Effector CD4-positive, alpha-beta T cell (primary cell): ENCODE measurements at places on chromosomes 4 and X.

DNA sequence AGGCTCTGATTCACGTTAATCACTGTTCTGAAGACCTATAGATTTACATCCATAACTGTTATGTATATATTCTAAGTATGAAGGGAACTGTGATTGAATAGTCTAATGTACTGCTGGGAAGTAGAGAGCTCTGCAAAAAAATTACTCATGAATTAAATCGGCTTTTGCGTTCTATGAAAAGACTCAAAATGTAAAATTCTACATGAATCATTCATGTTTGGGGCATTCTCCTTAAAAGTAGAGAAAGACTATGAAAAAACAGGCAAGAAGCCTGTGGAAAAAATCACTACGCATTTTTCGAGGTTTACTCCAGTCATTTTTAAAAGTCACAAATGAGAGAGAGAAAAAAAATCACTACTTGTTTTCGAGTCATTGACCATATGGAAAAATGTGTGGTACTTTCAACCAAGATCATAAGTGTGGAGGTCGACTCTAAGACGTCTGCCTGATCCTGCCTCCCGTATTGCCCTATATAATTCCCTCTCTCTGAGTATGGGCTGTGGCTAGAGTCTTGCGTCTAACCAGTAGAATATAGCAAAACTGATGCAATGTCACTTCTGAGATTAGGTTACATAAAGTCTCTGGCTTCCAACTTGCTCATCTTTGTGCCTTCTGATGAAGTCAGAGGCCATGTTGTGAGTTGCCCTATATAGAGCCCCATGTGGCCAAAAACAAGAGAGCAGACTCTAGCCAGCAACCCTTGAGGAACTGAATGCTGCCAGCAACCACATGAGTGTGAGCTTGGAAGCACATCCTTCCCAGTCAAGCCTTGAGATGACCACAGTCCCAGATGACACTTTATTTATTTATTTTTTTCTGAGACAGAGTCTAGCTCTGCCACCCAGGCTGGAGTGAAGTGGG is 32.1 kb upstream of the VEGFD start:
- no peak for DNase-seq

- peak; percentile 42 for DNase-seq
These were observed 2.1 kb upstream of the RHOH start for GRCh38 chr4:40194602-40195161.

DNA sequence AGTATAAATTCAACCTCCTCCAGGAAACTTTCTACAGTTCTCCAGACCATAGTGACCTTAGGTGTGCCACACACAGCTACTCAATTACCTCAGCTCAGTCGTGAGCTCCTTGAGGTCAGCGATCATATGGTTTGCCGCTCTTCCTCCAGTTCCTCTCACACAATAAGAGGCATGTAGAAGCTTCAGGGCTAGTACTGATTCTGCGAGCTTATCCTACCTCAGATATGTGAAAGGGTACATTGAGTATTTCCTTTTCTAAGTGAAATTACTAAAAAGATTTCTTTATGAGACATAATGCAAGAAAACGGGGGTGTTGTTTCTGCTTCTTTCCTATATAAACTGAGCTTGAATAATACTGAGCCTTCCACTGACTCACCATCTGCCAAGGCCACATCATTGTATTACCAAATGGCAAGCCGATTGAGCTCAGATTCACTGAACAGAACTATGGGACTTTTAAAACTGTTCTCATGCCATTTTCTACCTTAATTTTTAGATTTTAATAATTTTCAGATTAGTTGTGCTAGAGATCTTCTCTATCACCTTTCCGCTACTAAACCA is 183.1 kb downstream of the HS6ST2 start:
- no peak for DNase-seq

DNA sequence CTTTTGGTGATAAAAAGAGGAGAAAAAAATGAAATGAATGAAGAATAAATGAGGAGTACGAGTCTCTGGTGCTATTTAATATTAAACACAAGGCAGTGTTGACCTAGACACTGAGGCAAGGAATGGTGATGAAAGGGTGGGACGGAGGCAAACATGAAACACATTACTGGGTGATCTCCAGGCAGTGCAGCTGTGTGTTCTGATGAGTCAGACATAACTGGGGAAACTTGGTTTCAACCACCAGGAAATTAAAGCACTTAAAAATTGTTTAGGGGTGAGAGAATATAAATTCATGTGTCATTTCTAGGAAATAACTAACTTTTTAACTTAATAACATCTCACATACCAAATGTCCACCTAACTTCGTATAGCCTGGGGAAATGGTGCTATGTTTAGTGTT is 19.7 kb upstream of the CXCL6 start:
- DNase-seq = no peak

GRCh38 chr4:46993075-46994006 is at the start of gene GABRA4:
GABRA4 (minus strand) TSS chr4:46993581; CDS start chr4:46993424, 157 bp downstream.
- no peak for DNase-seq

DNA sequence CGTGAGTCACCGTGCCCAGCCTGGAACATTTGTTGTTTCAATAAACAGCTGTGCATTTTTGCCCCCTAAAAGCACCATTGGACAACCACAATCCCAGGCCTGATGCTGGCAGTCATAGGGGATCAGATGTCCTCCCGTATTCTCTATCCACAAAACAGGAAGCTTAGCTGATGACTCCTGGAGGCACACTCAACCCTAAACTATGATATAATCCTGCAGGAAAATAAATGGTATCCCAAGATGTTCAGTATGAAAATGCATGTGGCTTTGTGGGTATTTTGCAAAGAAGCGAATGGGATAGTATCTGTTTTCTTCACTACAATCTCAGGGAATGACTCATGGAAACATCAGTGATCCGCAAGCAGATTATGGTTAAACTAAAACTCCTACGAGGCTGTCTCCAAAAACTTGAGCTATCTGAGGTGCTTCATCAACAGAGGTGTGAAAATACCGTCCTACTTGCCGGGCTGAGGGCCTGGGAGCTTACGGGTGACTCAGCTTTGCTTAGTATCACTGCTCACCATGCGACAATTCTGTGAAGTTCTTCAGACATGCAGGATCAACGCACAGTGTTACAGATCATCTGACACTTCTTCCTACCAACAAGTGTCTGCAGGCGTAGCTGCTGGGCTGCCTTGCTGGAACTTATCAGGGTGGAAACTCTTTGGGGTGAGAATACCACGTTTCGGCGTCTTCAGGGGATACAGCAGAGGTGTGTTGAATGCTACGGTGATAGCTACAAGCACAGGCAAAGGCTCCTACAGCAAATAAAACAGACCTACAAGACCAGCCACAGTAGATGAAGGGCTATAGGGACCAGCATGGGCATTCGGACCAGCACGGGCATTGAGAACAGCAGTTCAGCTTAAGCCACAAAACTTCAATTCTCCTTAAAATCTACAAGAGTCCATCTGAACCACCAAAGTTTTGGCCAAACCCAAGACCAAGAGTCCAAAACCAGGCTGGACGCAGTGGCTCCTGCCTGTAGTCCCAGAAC is 148.5 kb downstream of the DHRSX start:
- no peak for DNase-seq

DNA sequence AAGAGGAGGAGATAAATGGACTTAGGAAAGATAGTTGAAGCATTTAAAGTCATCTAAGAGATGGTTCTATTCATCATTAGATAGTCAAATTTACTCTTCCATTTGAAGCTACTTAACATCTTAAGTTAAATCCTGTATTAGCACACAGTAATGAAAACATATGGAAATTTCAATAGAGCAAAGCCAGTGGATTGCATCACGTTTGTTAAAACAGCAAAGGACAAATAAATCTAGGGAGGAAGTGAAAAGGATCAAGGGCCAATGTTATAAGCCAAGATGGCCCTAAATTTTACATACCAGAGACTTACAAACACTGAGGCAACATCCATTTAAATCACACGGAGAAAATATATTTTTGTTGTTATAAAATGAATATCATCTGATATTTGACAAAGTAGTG is 602.8 kb downstream of the INPP4B start:
- DNase-seq = no peak

DNA sequence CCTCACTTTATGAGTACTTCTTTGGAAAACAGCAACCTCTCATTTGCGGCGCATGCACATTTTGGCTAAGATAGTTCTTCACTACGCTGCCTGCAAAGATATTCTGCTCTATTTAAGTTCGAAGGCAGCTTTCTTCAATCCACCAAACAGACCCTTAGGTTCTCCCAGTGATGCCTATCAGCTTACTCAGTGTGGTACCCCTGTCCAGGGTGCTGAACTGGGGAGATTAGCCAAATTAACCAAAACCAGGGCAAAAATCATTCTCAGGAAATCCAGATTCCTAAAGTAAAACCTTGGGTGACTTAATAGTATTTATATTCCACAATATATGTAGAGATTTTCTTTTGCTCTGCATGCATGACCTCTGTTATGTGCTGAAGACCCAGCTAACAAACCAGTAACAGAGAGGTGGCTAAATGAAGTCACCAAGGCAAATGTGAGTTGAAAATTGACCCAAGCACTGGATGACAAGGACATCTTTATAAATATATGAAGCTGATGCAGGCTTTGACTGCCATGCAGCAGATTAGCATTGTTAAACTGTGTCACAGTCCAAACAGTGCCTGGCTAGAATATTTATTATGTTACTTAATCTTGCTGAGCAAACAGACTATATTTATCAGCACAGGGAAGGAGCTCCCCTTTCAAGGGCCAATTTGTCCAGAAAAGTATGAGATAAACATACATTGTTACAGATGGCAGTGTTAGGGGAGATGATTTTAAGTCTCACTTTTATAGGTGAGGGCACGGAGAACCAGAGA is 418.2 kb downstream of the STIM2 start:
- no peak for DNase-seq

GRCh38 chr4:82219346-82219745 is 154.4 kb downstream of the HNRNPD start:
- DNase-seq = no peak

- DNase-seq = no peak
These were observed 55.1 kb downstream of the PDLIM5 start for GRCh38 chr4:94506822-94507221.

DNA sequence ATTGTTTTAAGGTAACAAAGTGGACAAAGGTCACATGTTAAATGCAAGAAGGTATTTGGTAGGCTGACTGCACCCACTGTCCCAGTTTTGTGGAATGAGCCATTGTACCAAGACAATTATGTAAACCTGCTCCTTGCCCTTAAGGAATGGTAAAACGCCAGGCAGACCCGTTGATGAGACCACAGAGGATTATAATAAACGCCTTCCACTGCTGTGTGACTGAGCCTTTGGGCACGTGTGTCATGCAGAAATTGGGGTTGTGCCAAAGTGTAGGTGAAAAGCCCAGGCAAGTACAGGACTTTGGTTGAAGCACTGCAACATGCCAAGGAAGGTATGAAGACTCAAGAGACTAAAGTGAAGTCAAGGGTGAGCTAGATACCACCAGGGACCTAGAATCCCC is 59.7 kb downstream of the LRRC66 start:
- no peak for DNase-seq

GRCh38 chrX:72016881-72017783 is 106.5 kb downstream of the NHSL2 start:
- no peak for DNase-seq

DNA sequence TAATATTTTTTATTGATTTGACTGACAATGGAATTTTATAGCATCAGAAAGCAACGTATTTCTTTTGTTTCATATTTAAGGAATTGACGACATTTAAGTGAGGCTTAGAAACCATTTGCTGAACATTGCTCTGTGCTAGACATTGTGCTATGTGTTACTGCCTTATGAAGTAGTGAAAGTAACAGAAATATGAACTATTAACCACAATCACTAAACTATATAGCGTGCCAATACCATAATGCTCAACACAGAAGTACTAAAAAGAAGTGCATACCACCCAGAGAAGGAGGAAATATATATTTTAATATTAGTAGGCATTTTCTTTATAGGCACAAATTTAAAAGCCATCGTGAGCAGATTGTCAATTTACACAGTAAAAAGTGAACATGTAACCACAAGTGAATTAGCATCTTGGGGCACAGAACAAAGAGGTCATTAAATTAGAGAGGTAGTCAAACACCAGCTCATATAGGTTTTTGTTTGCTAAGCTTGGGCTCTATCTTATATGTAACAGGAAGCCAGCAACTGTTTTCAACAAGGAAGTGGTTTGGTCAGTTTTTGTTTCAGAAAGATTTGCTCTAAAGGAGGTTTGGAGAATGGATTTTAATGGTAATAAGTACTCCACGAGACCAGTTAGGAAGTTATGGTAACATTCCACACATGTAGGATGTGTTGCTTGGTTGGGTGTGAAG is 270.7 kb downstream of the GRXCR1 start:
- DNase-seq = no peak

- no peak for DNase-seq
These were observed 405.9 kb upstream of the MAD2L1 start for GRCh38 chr4:120472447-120473131.

DNA sequence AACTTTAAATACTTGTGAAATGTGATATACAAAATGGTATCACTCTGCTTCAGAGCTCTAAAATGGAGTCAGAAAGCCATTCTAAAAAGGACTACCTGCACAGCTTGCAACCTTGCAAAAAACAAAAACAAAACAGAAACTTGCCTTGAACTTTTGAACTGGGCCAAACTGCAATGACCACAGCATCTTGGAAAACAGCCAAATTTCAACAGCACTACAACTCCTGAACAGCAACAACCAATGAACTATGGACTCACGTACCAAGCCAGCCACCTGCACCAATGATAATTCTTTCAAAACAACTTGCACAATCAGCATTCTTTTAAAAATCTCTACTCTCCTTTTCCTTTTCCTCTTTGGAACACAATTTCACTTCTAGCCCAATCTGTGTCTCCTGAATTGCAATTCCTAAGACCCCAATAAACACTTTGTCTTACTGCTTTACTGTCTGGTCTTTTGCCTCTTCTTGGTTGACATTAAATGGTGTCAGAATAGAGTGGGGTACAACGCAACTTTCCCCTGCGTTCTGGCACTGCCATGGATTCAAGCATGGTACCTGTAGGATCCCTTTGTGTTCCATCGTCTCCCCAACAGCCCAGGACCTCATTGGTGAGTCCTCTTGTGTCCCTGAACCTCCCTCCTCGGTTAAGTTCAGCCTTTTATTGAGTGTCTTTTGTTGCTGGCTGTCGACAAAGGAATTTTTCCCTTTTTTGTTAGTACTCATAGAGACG is 35.7 kb upstream of the FMR1 start:
- DNase-seq = no peak

GRCh38 chr4:114673306-114673705 is 74.7 kb downstream of the UGT8 start:
- no peak for DNase-seq

DNA sequence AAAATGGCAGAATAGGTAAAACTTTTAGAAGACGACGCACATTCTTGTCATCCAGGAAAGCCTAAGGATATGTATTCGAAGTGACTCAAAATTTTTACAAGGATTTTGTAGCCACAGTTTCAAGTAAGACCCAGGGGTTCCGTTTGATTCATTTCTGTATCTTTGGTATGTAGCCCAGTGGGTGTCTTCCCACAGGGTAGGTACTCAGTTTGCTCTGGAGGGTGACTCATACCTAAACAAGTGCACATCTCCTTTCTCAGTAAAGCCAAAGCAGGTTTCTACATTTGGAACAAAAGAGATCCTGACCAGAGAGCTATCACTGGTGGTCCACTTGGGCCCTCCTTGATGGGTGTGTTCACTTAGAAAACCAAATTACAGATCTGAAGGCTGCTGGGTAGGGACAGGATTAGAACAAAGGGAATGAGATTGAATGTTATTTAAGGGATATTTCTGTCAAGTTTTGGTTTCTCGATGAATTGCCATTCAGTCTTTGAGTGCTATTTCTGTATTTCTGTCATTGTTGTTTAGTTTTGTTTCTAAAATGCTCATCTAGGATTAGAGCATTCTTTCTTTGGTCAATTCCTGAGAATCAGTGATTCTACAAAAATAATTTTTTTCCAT is 56.1 kb downstream of the PLS3 start:
- no peak for DNase-seq
